ENCODE measurements at places on chromosomes 1 and 21.

DNA sequence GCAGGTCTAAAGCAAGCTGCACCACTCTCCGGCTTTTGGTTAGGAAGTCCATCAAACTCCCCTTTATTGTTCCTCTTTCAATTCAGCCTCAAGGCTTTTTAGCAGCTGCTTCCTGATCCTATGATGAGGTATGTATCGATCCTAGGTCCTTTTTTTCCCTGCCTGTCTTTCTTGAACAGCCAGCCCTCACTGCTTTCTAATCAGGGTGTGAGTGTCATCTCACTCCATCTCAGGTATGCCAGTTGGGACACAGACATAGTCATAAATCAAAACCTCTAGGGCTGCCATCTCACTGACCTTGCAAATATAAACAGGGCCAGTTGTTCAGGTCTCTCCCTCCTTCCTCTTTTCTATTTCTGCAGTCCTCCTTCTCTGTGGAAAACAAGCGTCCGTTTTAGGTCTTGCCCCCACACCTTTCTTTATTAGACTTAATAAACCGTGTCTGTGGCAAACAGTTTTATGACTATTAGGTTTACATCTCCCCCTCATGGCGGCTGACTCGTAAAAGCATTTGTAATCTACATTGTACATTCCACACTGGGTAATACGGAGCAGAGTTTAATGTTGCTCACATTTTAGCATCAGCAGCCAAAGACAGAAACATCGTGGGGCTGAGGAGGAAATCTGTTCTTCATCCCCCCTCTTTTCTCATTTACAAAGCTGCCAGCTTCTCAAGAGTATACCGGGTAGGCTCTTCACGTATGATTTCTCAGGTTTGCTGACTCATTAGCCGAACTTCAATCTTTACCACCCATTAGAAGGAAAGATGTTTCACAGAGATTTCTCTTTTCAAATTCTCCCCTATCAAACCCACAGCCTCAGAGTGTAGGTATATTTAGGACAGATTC is 11.6 kb downstream of the STYXL2 start:
- DNase-seq, result no peak

DNA sequence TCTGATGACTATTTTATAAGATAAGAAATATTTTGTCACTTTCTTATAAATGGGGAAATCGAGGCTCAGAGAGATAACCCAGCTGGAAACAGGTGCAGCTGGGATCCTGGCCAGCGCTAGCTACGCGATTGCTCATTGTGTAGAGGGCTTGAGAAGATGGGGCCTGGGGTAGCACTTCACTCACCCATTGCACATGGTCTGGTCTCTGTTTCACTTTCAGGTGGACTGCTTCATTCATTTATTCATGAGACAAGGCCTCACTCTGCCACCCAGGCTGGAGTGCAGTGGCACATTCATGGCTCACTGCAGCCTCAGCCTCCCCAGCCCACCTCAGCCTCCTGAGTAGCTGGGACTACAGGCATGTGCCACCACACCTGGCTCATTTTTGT is 23.8 kb downstream of the UBE4B start:
- no peak for DNase-seq

- DNase-seq, result no peak
Measured at GRCh38 chr1:70528590-70529333, 117.7 kb downstream of the CTH start.

GRCh38 chr1:210124736-210125135 is 107.9 kb upstream of the SERTAD4 start:
- DNase-seq, result no peak

DNA sequence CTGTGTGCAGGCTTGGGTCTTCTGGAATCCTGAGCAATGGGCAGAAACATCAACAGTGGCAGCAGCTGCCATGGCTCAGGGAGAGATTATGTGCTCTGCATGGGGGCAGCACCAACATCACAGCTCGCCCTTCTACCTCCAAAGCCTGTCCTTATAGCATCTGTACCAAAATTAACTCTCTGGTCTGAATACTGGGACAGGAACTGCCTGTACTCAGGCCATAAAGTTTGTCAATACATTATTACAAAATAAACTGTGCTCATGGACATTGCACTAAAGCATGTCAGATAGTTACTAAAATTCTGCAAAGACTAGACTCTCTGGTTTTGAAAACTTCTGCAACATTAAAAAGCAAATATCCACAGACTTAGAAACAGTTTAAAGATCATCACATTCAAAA is 91.6 kb downstream of the ZC3H11B start:
- DNase-seq, result no peak

DNA sequence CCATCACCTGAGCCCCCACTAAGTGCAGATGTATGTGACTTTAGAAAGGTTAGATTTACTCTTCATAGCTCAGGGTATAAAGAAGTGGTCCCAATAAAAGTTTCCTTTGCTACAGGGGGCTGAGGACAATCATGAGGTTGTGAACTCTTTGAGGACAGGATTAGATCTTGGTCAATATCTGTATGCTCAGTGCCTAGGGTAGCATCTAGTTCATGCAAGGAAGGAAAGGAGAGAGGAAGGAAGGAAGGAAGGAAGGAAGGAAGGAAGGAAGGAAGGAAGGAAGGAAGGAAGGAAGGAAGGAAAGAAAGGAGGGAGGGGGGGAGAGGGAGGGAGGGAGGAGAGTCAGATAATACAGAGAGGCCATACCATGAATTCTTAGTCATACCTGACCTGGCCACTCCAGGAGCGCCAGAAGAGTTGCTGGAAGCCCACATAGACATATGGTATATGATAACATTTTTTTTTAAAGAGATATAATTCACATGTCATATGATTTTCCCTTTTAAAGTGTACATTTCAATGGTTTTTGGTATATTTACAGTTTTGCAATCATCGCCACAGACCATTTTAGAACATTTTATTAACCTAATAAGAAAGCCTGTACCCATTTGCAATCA is 9.7 kb upstream of the CSRP1 start:
- DNase-seq, result no peak

DNA sequence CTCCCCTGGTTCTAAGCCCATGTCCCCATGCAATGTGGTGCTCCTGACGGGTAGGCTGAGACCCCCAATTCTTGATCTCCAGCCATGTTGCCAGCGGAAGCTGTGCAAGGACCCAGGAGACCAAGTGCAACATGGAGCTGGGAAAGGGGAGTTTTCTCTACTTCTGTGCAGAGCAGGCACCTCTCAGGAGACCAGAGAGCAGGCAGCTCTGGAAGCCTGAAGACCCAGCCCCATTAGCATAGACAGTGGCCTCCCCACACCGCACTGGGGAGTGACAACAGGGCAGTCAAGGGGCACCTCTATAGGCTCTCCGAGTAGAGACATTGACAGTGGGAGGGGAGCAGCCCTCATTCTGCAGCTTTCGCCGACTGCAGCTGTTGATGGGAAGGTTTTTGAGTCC is 410.2 kb downstream of the MATN1 start:
- DNase-seq, result no peak

- no peak for DNase-seq
Measured at GRCh38 chr1:100073531-100073930, 59.2 kb downstream of the SASS6 start.

- no peak for DNase-seq
Measured at GRCh38 chr1:168879896-168880734, 151.1 kb upstream of the DPT start.

DNA sequence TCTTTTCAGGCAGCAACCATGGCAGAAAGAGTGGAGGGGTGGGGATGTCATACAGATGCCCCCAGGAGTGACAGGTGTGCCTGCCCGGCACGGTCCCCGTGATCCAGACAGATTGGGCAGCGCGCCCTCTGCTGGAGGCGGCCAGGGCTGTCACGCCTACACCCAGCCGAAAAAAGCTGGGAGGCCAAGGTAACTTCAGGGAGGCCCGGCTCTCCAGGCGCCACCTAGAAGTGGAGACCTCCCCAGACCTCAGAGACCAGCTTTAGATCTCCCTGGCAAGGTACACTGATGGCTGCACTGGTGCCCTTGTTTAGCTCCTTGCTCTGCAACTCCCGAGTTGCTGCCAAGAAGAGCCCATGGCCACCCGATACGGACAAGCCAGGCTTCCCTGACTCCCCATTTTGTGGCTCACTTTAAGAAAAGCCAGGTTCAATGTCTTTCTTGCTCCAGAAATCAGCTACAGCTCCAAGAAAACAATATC is 6.6 kb downstream of the GOLT1A start:
- DNase-seq, result no peak

DNA sequence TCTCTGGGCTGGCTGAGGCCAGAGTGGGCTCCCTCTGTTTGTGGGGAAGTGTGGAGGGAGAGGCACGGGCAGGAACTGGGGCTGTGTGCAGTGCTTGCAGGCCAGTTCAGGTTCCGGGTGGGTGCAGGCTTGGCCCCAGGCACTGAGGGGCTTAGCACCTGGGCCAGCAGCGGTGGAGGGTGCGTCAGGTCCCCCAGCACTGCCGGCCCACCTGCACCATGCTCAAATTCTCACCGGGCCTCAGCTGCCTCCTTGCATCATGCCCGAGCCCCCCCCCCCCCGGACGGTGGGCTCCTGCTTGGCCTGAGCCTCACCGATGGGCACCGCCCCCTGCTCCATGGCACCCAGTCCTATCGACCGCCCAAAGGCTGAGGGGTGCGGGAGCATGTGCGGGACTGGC is 26.3 kb upstream of the FCGR2A start:
- DNase-seq, result no peak
